Skin of body (tissue), 3 donors: ENCODE measurements at places on chromosomes 1 and 21. TPM values are rescaled to one million over a fixed set of nuclear protein-coding genes. Genes with fewer than 3 reads are reported as not detected.

DNA sequence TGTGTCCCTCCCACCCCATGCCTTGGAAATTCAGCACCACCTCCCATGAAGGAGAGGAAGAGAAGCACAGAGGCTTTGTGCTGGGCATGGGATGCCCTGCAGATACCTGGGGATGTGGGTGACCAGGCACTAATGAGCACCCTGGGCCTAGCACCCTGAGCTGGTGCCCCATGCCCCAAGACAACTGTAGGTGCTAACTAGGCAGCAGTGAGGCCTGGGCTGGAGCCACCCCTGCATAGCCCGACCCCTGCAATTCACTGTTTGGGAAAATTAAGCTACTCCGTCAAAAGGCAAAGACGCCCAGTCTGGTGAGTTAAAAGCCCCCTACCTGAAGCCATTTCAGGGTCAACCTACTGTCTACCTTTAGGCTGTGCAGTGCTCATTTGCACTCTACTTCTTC lies 5.4 kb downstream of the KCNA2 start:
- no peak for DNase-seq

DNA sequence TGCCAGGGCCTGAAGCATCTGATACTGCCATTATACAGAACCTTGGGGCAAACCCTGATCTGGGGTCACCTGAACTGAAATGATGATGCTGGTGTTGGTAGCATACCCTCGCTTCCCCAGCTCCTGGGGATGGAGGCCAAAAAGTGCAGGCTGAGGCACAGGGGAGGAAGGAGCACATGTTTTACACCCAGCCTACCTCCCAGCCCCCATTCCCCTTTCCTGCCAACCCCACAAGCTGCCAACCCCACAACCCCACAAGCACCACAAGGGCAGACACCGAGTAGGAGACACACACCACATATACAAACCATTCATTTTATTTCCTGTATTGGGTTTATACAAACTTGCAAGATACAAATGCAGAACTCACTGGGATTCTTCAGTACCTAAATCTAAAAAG lies 4.8 kb upstream of the GOLT1A start:
- no peak for DNase-seq

AMY2A gene
- not detected for total RNA-seq

- DNase-seq: no peak
Measured at GRCh38 chr1:94609619-94610018, 68.1 kb upstream of the F3 start.

DNA sequence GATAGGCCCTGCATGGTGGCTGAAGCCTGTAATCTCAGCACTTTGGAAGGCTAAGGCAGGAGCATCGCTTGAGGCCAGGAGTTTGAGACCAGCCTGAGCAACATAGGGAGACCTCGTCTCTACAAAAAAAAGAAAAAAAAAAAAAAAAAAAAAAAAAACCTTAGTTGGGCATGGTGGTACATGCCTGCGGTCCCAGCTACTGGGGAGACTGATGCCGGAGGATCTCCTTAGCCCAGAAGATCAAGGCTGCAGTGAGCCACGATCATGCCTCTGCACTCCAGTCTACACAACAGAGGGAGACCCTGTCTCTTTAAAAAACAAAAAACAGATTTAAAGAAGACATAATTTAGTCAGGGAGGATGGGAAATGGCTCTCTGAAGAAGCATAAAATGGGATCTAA lies 3.8 kb downstream of the LIN9 start:
- DNase-seq: no peak

IL12RB2 gene
- 2.2 TPM for total RNA-seq

DNA sequence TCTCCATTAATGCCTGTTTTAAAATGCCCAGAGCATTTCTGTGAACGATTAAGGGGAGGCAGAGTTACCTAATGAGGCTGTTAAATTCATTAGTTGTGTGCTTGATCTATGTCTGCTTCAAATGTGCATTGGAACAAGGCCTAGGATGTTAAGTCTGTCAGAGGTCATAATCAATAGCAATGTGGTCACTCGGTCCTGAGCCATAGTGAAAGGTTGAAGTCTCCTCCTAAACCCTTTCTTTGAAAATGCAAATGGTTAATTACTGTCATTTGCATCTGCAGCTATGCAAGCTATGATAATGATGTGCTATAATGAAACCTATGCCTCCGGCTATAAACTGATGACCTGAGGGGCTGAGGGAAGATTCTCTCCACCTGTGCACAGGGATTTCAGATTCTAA lies 114.2 kb upstream of the NR5A2 start:
- DNase-seq: no peak

DNA sequence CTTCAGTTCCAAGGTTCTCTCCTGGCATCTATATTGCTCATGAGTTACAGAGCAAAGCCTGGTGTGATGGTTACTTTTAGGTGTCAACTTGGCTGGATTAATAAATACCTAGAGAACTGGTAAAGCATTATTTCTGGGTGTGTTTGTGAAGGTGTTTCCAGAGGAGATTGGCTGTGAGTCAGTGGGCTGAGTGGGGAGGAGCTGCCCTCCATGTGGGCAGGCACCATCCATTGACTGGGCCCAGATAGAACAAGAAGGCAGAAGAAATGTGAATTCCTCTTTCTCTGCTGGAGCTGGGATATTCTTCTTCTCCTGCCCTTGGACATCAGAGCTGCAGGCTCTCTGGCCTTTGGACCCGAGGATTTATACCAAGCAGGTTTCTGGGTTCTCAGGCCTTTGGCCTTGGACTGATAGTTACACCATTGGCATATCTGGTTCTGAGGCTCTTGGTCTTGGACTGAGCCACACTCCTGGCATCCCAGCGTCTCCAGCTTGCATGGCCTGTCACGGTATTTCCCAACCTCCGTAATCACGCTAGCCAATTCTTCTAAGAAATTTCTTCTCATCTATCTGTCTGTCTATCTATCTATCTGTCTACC lies 44.5 kb downstream of the B3GALT5 start:
- DNase-seq: no peak

RSPH1 gene
- 0.39 TPM for total RNA-seq

DNA sequence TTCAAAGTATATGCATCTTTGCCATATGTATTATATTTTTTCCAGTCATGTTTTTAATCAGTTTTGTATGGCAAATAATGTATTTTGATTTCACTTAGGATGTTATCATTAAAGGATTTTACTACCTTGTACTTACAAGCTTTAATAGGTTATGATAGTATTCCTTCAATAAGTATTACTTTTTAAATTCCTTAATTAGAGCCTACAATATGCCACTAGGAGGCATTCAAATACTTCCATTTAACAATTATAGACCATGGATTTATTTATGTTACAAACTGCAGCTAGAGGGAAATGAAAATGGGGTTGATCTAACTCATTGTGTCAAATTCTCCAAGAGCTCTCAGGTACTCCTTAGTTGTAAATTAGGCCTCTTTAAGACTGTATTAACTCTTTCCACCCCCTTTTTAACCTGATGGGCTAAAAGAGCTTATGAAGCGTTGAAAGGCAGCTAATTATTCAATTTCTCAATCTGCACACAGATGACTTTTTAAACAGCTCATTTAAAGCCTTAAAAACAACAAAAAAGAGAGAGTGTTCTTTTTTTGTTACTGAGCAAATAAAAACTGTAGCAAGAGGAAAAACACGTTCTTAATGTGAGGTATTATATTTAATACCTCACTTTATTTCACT lies 156.2 kb downstream of the DENND1B start:
- no peak for DNase-seq

DNA sequence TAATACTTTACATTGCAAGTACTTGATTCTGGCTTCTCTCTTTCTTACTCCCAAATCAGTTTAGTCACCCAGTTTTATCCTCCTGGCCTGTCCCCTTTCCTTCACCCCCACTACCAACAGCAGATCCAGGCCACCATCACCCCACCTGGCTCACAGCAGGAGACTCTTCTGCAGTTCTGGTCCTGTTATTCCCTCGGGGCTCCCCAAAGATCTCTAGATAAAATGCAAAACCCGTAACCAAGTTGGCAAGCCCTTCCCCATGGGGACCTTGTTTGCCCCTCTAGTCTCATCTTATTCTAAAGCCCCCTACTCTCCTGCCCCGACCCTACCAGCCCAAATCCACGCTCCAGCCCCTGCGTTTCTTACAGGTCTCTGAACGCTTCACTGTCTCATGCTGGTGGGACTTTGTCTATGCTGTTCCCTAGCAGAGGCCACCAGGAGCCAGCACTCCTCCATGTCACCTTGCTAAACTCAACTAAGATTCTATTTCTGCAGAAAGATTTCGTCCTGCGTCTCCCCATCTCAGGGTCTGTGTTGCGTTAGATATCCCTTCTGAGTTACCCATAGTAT lies 4.0 kb downstream of the ABCG1 start:
- DNase-seq: no peak

DNA sequence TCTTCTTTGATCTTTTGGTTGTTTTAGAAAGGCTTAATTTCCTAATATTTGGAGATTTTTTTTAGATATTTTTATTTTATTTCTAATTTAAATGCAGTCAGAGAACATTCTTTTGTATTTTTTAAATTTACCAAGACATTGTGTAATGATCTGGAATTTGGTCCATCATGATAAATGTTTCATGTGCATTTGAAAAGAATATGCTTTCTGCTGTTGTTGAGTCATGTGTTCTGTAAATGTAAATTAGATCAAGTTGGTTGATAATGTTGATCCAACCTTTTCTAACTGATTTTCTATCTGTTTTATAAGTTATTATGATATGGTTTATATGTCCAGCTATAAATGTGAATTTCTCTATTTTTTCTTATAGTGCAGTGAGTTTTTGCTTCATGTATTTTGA lies 19.8 kb downstream of the UTS2 start:
- DNase-seq: no peak

CD48 gene
- 8.2 TPM for total RNA-seq

- no peak for DNase-seq
Measured at GRCh38 chr21:38272215-38272614, 15.4 kb downstream of the KCNJ15 start.

- no peak for DNase-seq
Measured at GRCh38 chr1:35748326-35748725, 21.5 kb downstream of the CLSPN start.

- DNase-seq: peak; percentile 44
Measured at GRCh38 chr1:22420455-22421053, 31.1 kb upstream of the ZBTB40 start.

GRCh38 chr1:76054359-76054758 lies 20.2 kb upstream of the ST6GALNAC3 start:
- no peak for DNase-seq

- DNase-seq: no peak
Measured at GRCh38 chr1:159209061-159209460, 4.4 kb downstream of the ACKR1 start.

- DNase-seq: no peak
Measured at GRCh38 chr1:229117664-229118300, 153.1 kb upstream of the RAB4A start.
